ENCODE measurements at places on chromosomes 16 and 17. TPM values are rescaled to one million over a fixed set of nuclear protein-coding genes. Genes with fewer than 3 reads are reported as not detected.

The JPT2 gene
- 26.1 TPM for total RNA-seq

The EFCAB5 gene
- total RNA-seq: 1.9 TPM

The WNT3 gene
- total RNA-seq: 0.35 TPM

DNA sequence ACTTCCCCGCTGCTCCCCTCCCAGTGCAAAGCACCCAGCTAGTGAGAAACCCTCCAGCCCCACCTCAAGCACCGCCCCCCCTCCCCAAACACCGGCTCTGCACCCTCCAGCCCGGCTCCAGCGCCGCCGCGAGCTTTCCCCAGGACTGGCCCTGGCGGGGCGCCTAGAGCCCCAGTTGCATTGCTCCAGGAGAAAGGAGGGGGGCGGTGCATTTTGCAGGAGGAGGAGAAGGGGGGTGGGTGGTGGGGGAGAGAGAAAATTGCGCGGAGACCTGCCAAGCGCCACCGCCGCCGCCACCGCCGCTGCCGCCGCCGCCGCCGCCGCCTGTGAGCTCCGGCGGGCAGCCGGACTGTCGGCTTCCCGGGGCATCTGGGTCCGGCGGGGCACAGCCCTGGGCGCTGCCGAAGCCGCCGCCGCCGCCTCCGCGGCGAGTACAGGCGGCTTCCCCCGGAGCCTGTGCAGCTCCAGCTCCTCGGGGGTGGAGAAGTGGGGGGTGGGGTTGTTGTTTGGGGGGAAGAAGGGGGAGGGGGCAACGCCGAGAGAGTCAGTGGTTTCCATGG lies 333 bp upstream of the NOG start:
- no peak for DNase-seq

Measured in thoracic aorta (tissue), 2 donors.